Calu3 (cell line): ENCODE measurements at places on chromosomes 5 and 9. TPM values are rescaled to one million over a fixed set of nuclear protein-coding genes. Genes with fewer than 3 reads are reported as not detected.
A peak's percentile ranks its signal among the peaks of the same experiment; 100 is the strongest.

GRCh38 chr5:162683284-162683683 is 615.7 kb downstream of the GABRG2 start:
- no peak for DNase-seq

DNA sequence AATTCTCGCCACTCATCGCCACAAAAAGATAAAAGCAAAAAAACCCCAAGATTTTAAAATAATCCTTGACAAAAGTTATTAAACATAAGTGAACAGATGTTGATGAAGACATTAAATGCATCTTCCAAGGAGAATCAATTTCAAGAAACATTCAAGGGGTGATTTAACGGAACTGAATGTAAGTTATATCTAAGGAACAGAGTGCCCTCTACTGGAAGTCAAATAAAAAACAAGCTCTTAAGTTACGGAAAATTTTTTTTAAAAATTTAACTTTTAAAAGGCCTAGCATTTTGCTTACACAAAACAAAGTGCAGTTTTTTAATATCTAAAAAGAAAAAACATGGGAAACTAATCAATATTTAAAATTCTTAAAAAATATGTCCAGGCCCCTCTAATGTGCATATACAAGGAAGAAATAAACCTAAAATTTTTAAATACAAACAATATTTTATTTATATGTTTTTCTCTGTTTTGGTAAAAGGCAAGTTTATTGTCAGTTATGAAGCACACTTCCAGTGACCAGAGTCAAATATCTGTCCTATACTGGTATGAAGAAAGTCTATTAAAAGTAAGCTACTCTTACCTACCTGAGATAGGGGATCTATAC is 28.0 kb downstream of the TEX10 start:
- no peak for DNase-seq

DNA sequence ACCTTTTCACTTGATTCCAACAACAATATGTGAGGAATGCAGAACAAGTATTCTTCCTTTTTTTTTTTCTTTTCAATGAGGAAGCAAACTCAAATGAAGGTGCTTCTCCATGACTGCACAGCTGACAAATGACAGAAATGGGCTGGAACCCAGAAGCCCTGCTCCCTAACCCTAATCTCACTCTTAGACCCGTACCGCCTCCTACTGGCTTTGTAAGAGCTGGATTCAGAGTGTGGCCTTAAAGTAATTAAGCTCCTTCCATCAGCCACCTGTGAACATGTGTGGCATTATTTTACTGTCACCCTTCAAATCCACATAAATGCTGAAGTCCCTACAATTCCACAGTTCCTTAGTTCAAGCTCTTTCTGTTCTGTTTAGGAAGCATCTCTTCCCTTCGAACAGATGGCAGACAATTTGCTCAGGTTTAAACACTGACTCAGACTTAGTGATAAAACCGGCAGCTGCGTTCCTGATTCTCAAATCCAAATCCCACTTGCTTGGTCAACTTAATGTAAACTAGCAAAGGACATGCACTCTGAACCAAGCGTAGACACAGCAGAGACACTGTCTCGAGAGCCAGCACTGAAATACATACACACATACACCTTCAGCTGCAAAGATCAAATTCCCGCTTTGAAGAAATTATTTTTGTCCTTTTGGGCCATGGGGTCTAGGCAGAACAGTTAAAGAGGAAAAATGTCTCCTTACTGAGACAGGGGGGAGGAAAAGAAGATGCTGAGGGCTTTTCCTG is 316.7 kb upstream of the TLE4 start:
- no peak for DNase-seq

- DNase-seq: peak; percentile 51
Observed at GRCh38 chr5:147403651-147404640, 105.9 kb downstream of the DPYSL3 start.

DNA sequence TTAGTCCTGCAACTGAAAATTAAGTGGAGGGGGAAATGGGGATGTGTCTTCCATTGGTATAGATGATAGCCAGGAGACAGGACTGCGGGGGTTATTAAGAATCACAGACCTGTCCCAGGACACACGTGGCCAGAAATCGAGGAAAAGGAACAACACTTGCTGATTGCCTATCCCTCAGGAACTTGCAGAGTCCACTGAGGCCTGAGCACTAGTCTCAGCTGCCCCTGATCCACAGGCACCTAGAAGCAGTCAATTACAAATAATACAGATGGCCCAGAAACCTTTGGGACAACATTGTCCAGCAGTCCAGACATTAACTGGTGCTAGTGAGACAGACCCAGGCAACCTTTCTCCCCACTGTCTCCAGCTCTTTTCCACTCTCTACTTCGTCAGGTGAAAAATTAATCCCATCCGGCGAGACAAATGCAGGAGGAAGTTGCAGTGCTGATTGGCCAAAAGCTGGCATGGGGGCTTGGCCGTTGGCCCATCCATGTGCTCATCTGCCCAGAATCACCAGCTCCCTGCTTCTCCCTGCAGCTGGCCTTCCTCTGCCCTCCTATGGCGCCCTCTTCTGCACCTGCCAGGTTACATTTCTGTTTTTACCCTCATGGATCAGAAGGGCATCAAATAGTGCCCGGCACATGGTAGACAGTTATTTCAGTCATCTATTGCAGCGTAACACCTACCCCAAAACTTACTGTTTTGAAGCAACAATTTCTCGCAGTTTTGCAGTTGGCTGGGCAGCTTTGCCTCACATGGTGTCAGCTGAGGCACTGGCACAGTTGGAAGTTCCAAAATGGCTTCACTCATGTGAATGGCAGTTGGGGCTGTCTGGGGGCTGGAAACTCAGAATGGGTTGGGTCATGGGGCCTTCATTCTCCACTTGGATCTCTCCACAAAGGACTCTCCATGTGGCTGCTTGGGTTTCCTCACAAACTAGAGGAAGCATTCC is 3.6 kb upstream of the B4GALT1 start:
- DNase-seq: no peak

- DNase-seq: no peak
Observed at GRCh38 chr5:39760385-39761198, 335.8 kb upstream of the DAB2 start.

DNA sequence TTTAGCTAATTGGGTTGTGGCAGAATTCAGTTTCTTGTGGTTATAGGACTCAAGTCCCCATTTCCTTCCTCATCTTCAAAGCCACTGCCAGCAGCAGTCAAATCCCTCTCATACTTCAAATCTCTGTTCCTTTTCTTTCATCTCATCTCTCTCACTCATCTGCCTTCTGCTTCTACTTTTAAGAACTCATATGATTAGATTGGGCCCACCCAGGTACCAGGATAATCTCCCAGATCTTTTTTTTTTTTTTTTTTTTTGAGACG is 8.0 kb upstream of the REEP5 start:
- DNase-seq: no peak

GRCh38 chr9:127825319-127826051 is 22.8 kb downstream of the FPGS start:
- DNase-seq: peak; percentile 63

GRCh38 chr9:128636556-128637530 is 19.8 kb downstream of the DYNC2I2 start:
- DNase-seq: no peak

Gene ELAVL2
- total RNA-seq: not detected in 2 replicates

Gene ARHGEF39
- 14.2 and 15.4 TPM in 2 replicates for total RNA-seq

DNA sequence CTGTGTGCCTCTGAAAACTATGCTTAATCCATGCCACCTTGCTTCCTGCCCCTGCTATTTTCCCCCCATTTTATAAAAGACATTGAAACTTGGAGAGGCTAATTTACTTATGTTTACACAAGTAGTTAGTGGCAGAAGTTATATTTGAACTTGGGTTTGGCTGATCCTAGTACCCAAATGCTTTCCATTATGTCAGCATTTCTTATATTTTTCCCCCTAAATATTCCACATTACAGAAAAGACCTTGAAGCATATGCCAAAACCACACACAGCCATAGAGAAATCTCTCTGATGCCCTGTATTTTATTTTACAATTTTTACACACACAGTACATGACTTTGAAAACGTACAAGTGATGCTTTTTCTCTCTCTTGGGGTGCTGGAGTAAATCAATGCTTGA is 11.2 kb downstream of the C1QTNF2 start:
- DNase-seq: no peak
